ENCODE measurements at places on chromosomes 2 and 18. TPM values are rescaled to one million over a fixed set of nuclear protein-coding genes. Genes with fewer than 3 reads are reported as not detected.

DNA sequence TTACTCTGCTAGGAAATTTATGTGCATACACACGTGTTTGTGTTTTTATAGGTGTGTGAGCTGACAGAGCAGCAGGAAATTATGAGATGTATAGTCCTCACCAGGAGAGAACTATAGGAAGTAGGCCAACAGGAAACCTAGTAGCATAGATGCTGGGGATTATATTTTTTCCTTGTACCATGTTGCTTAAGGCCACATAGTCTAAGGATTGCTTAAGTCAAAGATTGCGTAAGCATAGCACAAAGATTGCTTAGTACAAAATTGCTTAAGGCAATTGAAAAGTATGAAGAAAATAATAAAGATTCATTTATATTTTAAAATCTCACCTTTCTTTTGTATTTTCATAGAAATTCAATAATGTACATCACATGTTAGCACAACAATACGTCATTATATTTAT, 18.7 kb upstream of the CCDC102B start:
- no peak for DNase-seq

- DNase-seq = peak; percentile 57
These were observed 18.9 kb downstream of the AOX1 start for GRCh38 chr2:200604571-200605255.

DNA sequence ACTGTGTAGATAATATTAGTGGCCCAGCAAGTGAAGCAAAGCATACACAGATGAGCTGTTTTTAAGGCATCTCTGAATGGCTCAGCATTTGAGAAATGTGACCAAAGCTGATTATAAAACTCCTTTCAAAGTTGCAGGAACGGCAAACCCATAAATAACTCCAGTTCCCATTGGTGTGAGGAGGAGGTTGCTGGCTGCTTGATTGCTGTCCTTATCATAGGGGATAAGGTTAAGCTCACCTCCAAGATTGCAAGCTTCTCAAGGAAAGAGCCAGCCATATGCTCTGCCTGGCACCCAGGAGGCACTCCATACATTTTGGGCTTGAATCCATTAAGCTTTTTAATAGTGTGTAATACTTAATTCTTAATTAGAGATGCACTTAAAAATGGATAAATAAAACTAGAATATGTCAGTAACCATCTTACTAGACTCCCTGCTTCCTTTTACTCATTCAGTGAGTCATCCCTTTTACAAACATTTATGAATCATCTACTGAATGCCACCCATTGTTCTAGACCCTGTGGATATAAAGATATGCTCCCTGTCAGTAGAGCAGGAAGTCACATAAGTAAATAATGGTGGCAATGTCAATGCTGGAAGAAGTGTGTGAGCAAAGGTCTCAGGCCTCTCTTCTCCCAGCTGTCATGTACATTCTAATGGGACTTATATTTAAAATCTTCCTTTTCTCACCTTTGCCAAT, 99.3 kb downstream of the SPATS2L start:
- DNase-seq = peak; percentile 95

DNA sequence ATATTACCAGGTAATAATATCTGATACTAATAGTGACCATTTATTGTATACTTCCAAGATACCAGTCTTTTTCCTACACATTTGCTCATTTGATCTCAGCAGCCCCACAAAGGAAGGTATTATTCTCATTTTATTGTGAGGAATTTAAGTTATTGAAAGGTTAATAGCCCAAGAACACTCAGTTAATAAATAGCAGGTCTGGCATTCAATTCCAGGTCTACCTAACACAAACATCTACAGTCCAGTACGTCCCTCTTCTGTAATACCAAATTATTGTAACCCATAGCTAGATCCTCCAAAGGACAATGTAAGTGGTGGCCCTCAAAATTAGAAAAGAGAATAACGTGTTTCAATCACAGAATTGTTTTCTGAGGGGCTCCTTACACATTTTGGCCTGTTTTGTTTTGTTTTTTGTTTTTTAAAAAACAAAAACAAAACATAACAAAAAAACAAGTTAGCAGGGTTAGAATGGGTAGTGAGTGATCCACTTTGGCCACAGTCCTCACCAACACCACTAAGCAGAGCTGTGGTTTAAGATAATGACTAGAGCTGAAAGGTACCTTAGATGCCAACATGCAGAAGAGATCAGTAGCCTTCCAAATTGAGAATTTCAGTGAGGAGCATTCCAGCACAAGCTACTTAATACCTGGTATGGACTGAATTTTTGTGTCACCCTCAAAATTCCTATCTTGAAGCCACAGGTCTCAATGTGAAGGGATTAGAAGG, 137.5 kb downstream of the DYM start:
- DNase-seq = no peak

DNA sequence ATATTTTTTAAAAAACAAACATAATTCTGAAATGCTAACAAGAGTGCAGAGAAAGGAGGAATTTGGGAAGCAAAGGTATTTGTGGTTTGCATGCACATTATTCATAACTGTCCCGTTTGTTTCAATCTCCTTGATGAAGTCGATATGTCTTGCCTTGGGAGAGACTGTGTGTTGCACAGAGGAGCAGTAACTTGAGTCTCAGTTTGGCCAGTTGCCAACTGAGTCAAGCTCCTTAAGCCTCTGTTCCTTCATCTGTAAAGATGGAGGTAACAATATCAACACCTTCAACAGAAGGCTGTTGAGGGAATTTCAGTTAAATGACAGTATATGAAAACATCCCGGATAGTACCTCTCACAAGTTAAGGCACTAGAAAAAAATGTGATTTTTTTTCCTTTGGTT, 226.2 kb downstream of the ASXL3 start:
- DNase-seq = peak; percentile 66

DNA sequence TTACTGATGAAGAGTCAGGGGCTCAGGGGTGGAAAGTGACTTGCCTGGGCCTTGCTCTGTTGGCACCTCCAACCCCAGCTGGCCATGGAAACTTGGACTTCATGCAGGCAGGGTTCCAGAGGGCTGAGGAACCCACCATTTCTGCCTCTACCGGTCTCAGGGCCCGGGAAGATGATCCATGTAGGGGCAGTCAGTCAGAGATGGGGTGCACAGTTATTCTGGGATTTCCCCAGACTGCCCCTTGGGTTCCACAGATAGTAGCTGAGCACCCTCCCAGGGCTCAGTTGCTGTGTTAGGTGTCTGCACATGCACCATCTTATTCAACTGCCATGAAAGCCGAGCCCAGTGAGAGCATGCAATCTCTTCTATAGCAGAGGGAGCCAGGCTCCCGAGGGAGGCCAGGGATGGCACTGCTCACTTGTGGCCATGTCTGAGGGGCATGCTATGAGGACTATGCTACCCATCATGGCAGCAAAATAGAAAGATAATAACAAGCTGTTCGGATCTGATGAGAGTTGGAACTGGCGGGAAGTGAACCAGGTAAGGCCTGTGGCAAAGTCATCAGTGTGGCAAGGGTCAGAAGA, 37.3 kb downstream of the RHOB start:
- DNase-seq = no peak

DNA sequence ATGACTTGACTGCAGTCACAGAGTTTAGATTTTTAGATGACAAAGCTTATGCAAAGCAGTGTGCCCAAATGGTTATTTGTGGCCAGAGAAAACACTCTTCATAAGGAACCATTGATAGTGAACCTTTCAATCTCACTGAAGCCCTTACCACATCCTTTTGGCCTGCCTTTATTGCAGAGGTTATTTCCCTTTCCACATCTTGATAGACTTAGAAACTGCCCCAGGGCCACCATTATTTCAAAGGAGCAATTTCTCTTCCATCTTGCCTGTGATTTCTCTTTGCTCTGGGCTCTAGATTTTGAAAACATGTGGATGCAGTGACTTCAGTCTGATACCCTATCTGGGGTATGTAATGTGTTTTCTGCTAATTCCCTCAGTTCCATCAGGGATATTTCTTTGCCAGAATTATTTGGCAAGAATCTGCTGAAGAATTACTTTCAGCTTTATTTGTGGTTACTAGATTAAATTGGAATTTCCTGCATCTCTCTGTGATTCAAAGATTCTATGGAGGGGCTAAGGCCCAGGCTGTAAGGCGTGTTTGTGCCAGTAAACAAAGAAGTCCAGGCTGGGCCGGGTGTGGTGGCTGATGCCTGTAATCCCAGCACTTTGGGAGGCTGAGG, 51.0 kb downstream of the MOGAT1 start:
- DNase-seq = peak; percentile 88

- peak; percentile 33 for DNase-seq
These were observed 119.3 kb upstream of the RBBP8 start for GRCh38 chr18:22813648-22814328.

DNA sequence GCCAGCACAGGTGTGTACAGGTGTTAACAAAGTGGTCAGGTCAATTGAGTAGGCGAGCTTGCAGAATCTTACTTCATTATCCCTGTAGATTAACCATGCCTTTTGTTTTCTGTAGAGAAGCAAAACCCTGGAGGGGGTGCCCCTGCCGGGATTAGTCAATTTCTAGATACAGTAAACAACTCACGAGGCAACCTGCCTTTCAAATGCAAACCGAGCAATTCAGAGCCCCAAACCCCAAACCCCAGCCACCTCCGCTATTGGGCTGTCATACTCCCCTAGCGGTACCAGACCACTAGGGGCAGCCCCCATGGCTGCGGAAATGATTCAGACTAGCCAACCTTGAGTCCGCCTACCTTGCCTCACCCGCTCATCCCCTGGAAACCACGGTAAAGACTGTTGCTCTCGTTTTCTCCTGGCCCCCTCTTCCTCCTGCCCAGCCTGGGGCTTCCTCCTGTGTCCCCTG, 61.4 kb upstream of the KIF5C start:
- no peak for DNase-seq

DNA sequence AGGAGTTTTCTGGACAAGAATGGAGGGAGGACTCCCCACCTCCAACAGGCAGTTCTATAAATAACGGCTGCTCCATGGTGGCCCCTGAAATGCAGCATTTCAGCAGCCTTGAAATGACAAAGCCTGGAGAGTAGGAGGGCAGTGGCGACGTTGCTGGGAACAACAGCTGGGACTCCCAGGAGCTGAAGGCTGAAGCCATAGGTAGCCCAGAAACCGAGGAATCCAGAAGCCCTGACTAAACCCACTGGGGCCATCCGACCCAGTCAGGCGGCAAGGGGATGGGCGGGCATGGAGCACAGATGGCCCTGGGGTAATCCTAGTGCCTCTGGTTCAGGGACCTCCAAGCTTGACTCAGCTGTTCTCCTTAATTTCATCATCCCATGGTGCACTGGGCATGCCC, 9.0 kb downstream of the PRKAG3 start:
- no peak for DNase-seq

GRCh38 chr2:85091838-85092237, 41.4 kb upstream of the TCF7L1 start:
- DNase-seq = no peak

- DNase-seq = no peak
These were observed 78.0 kb upstream of the DNMT3A start for GRCh38 chr2:25419678-25420242.

Gene TBR1
- total RNA-seq = not detected

Gene SMCHD1
- total RNA-seq = 29.7 TPM

Gene DCC
- total RNA-seq = 2.0 TPM

Gene RNF181
- 176 TPM for total RNA-seq

Gene MROH2A
- not detected for total RNA-seq

Gene GATA6
- 10.9 TPM for total RNA-seq

Gene PARD6G
- 26.9 TPM for total RNA-seq

Gene SAG
- total RNA-seq = not detected

All from astrocyte (in vitro differentiated cells and primary cell).